Naive B cell (primary cell): ENCODE measurements at places on chromosomes 4 and X.

- DNase-seq = no peak
- H3K36me3 ChIP-seq = peaks cover 32% of the 10 kb centered on the region
- no peak overlapping the region for H3K27ac ChIP-seq
- H3K4me1 ChIP-seq = no peaks in the 10 kb centered on the region
- no peaks in the 10 kb centered on the region for H3K27me3 ChIP-seq
Observed at GRCh38 chr4:105277702-105278101, 131.0 kb downstream of the TET2 start.

DNA sequence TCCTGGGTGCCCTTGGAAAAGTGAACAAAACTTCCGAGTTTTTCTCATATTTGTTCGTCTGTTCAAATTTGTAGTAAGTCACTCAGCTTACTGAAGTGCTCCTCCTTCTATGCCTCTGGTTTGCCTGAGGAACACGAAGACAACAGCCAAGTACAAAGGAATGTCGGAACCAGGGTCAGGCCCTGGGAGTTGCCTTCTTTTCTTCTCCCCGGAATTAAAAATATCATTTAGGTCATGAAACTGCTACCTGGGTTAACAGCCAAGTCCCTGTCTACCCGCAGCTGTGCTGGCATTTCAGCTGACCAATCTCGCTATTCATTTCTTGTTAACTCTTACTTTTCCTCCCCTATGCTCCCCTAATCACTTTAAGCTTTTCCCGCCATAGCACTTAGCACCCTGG lies 137.6 kb upstream of the TEX13D start:
- no peaks in the 10 kb centered on the region for H3K4me1 ChIP-seq
- no peak overlapping the region for H3K4me3 ChIP-seq
- H3K36me3 ChIP-seq = no peaks in the 10 kb centered on the region
- DNase-seq = no peak
- no peaks in the 10 kb centered on the region for H3K27me3 ChIP-seq

- no peaks in the 10 kb centered on the region for H3K4me1 ChIP-seq
- DNase-seq = no peak
- H3K27ac ChIP-seq = no peak overlapping the region
- no peaks in the 10 kb centered on the region for H3K36me3 ChIP-seq
- H3K27me3 ChIP-seq = no peaks in the 10 kb centered on the region
Observed at GRCh38 chr4:128168701-128169100, 107.6 kb downstream of the LARP1B start.

DNA sequence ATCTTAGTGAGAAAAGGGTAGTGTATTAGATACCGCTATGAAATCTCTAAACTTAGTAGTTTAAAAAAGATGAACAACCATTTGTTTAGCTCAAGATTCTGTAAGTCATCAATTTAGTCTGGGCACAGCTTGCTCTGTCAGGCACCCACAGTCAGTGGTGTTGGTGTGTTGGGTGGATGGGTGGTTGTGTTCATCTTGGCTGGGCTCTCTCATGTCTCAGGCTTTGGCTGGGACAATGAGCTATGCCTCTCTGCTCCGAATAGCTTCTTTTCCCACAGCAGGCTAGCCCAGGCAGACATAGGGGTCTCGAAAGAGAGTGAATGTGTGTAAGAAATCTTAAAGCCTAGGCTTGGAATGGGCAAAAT lies 127.0 kb upstream of the GATB start:
- DNase-seq = no peak
- no peak overlapping the region for H3K4me3 ChIP-seq
- no peaks in the 10 kb centered on the region for H3K36me3 ChIP-seq
- H3K27me3 ChIP-seq = no peaks in the 10 kb centered on the region

DNA sequence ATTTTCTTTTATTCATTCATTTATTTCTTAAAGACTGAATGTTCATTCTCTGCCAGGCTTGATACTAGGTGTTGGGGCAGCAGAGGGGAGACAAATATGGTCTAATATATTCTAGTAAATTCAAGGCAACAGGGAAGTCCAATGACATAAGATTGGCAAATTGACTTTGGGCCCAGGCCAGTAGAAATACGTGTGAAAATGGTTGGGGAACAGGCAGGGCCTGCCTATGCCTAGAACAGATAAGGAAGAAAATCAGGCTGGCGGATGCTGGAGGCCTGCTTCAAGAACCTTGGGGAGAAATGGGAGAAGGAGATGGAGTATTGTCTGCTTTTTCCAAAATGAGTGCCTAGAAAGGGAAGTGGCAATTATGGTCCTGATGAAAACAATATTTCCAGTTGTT lies 108.6 kb downstream of the RTL5 start:
- no peak for DNase-seq
- peaks cover 29% of the 10 kb centered on the region for H3K27me3 ChIP-seq
- H3K4me3 ChIP-seq = no peak overlapping the region

DNA sequence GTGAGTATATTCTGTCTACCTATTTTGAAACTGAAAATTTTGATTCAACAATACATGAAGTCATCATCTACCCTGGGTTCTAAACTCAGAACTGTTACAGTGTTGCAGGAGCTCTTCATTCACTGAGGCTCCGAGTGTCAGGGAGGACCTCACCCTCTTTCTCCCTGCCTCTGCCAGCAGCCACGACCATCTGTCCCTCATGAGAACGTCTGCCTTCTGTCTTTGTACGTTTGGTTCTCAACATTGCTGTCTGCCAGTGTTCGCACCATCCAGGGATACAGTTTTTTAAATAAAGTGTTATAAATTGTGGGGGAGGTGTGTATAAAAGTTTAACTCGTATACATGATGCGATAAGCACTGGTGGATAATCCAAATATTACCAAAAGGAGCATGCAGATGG lies 55.5 kb downstream of the TRAPPC11 start:
- H3K27ac ChIP-seq = no peak overlapping the region
- no peaks in the 10 kb centered on the region for H3K27me3 ChIP-seq
- H3K4me1 ChIP-seq = no peaks in the 10 kb centered on the region
- DNase-seq = no peak

DNA sequence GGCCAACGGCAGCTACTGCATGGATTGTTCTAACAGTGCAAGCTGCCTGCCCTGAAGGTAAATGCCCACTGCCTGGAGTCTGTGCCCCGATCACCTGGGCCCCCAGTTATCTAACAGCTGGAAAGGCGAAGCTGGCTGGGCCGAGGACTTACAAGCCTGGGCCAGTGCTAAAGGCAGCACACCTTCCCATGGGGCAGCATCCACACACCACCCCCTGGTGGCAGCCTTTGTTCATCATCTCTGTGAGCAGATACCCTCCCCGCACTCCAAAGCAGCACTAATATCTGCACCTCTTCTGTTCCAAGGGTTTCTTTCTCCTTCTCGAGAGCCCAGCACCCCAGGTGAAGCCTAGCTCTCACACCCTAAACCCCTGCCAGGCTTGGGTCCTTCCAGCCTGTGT lies 7.6 kb downstream of the SLC2A9 start:
- no peak overlapping the region for H3K27ac ChIP-seq
- H3K4me1 ChIP-seq = peaks cover 10% of the 10 kb centered on the region
- no peak for DNase-seq
- H3K4me3 ChIP-seq = no peak overlapping the region
- H3K36me3 ChIP-seq = no peaks in the 10 kb centered on the region

DNA sequence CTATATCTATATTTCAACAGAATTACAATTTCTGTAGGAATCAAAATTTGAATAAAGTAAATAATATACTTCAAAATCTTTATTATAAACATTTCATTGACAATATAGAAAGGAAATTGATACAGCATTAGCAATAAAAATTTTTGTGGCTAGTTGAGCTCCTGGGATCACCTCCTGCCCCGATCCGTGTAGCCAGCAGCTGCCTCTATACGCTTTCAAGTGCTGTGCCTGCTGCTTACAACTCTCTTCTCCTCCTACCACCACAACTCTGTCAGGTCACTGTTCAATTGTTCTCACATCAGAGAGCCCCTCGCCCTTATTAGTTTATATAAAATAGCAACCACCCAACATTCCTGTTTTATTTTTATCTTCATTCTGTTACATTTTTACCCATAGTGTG lies 27.6 kb downstream of the INPP4B start:
- H3K27ac ChIP-seq = no peak overlapping the region
- DNase-seq = no peak
- no peak overlapping the region for H3K4me3 ChIP-seq
- no peaks in the 10 kb centered on the region for H3K27me3 ChIP-seq
- H3K36me3 ChIP-seq = no peaks in the 10 kb centered on the region

- no peaks in the 10 kb centered on the region for H3K36me3 ChIP-seq
- H3K27me3 ChIP-seq = no peaks in the 10 kb centered on the region
- H3K27ac ChIP-seq = no peak overlapping the region
- H3K4me3 ChIP-seq = no peak overlapping the region
Observed at GRCh38 chrX:107601759-107602158, 26.6 kb upstream of the PRPS1 start.

DNA sequence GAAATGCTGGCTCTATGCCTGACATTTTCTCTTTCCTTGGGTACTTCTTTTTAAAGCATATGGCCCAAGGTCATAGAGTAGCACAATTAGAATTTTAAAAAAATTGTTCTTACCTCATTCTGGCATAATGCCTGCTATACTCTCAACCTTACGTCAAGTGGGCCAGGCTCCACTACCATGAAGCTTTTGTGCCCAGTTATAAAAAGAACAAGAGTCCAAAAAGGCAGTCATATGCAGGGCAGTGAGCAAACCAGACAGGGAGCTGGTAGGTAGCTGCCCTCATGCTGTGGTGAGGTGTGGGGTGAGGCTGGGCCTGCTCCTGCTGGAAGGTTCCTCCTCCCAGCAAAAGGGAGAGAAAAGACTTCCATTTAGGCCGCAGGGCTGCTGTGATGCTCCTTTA lies 64.4 kb upstream of the UCP1 start:
- H3K27ac ChIP-seq = no peak overlapping the region
- H3K4me1 ChIP-seq = no peaks in the 10 kb centered on the region
- no peak for DNase-seq

DNA sequence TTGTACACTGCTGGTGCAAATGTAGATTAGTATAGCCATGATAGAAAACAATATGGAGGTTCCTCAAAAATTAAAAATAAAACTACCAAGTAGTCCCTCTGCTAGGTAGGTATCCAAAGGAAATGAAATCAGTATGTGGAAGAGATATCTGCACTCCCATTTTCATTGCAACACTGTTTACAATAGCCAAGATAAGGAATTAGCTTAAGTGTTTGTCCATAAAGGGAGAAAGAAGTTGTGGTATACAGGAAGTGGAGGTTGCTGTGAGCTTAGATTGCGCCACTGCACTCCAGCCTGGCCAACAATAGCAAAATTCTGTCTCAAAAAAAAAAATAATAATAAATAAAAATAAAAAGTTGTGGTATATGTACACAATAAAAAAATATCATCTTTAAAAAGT lies 325.0 kb upstream of the EMCN start:
- H3K36me3 ChIP-seq = no peaks in the 10 kb centered on the region
- peaks cover 9% of the 10 kb centered on the region for H3K27me3 ChIP-seq
- H3K4me3 ChIP-seq = no peak overlapping the region

- DNase-seq = no peak
- no peaks in the 10 kb centered on the region for H3K4me1 ChIP-seq
- H3K36me3 ChIP-seq = no peaks in the 10 kb centered on the region
- peaks cover 6% of the 10 kb centered on the region for H3K27me3 ChIP-seq
Observed at GRCh38 chr4:100391863-100392262, 126.0 kb downstream of the EMCN start.

GRCh38 chr4:37604461-37604860 lies 81.7 kb downstream of the RELL1 start:
- DNase-seq = no peak
- no peak overlapping the region for H3K4me3 ChIP-seq
- H3K27ac ChIP-seq = no peak overlapping the region

- H3K27me3 ChIP-seq = no peaks in the 10 kb centered on the region
- no peak for DNase-seq
- no peaks in the 10 kb centered on the region for H3K36me3 ChIP-seq
- H3K4me3 ChIP-seq = no peak overlapping the region
Observed at GRCh38 chr4:74304095-74304625, 4.1 kb upstream of the EPGN start.

DNA sequence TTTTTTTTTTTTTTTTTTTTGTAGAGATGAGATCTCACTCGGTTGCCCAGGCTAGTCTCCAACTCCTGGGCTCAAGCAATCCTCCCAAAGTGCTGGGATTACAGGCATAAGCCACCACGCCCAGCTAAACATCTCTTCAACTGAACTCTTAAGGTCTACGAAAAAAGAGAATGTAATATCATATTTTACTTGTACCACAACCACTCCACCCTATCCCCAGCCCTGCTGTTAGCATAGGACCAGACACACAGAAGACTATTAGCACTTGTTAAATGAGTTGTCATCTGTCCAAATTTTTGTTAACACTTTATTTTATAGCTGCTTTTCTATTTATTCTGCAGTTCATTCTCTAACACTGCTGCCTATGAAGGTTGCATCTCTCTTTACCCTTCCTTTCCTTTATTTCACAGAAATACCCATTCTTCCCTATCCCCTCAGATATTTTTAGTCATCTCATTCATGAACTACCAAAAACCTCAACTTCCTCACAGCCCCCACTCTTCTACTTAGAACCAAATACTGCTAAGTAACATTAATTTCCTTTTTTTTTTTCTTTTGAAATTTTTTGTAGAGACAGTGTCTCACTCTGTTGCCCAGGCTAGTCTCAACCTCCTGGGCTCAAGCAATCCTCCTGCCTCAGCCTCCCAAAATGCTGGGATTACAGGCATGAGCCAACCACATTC lies 10.1 kb downstream of the SNX12 start:
- H3K27ac ChIP-seq = no peak overlapping the region
- DNase-seq = no peak
- no peaks in the 10 kb centered on the region for H3K27me3 ChIP-seq
- peaks cover 4% of the 10 kb centered on the region for H3K36me3 ChIP-seq

DNA sequence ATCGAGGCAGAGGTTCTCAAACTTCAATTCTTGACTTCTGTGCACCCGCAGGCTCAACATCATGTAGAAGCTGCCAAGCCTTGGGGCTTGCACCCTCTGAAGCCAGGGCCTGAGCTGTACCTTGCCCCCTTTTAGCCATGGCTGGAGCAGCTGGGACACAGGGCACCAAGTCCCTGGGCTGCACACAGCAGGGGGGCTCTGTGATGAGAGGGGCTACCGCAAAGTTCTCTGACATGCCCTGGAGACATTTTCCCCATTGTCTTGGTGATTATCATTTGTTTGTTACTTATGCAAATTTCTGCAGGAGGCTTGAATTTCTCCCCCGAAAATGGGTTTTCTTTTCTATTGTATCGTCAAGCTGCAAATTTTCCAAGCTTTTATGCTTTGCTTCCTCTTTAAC lies 4.9 kb upstream of the MAGEB17 start:
- peaks cover 10% of the 10 kb centered on the region for H3K36me3 ChIP-seq
- H3K4me1 ChIP-seq = no peaks in the 10 kb centered on the region
- DNase-seq = no peak
- H3K4me3 ChIP-seq = no peak overlapping the region

GRCh38 chr4:41256740-41257256 lies at the start of gene UCHL1:
Gene UCHL1 (plus strand): TSS chr4:41256928. CDS start chr4:41256977, 49 bp downstream.
- peaks cover 57% of the 10 kb centered on the region for H3K27me3 ChIP-seq
- peaks cover 15% of the 10 kb centered on the region for H3K4me1 ChIP-seq
- H3K36me3 ChIP-seq = no peaks in the 10 kb centered on the region

- H3K4me1 ChIP-seq = peaks cover 53% of the 10 kb centered on the region
- H3K27ac ChIP-seq = peak overlapping the region; percentile 94
- H3K27me3 ChIP-seq = no peaks in the 10 kb centered on the region
- H3K36me3 ChIP-seq = peaks cover 54% of the 10 kb centered on the region
- no peak for DNase-seq
- H3K4me3 ChIP-seq = no peak overlapping the region
Observed at GRCh38 chr4:163556650-163557391, 62.3 kb downstream of the TMA16 start.

- no peak overlapping the region for H3K4me3 ChIP-seq
- no peak for DNase-seq
- H3K36me3 ChIP-seq = no peaks in the 10 kb centered on the region
Observed at GRCh38 chr4:153137159-153137558, 67.1 kb upstream of the TRIM2 start.

- H3K27ac ChIP-seq = no peak overlapping the region
- H3K4me1 ChIP-seq = no peaks in the 10 kb centered on the region
Observed at GRCh38 chr4:171794528-171794927, 18.7 kb upstream of the GALNTL6 start.

- H3K27me3 ChIP-seq = no peaks in the 10 kb centered on the region
- no peaks in the 10 kb centered on the region for H3K36me3 ChIP-seq
- no peak overlapping the region for H3K4me3 ChIP-seq
- peaks cover 25% of the 10 kb centered on the region for H3K4me1 ChIP-seq
- no peak for DNase-seq
Observed at GRCh38 chrX:120264341-120264740, 13.7 kb downstream of the ZBTB33 start.
